ENCODE measurements at places on chromosomes 4 and X. TPM values are rescaled to one million over a fixed set of nuclear protein-coding genes. Genes with fewer than 3 reads are reported as not detected.

ERCC6L gene
- total RNA-seq, result 1.6 TPM

TIGD2 gene
- total RNA-seq, result 5.2 TPM

SCRG1 gene
- total RNA-seq, result 0.42 TPM

- no peak for DNase-seq
Observed at GRCh38 chrX:545452-545885, 85.1 kb upstream of the SHOX start.

- DNase-seq, result no peak
Observed at GRCh38 chr4:97235521-97235920, 907.8 kb downstream of the STPG2 start.

All from left colon (tissue), 2 donors.